Activated gamma-delta T cell (primary cell): ENCODE measurements at places on chromosomes 11 and 22.

DNA sequence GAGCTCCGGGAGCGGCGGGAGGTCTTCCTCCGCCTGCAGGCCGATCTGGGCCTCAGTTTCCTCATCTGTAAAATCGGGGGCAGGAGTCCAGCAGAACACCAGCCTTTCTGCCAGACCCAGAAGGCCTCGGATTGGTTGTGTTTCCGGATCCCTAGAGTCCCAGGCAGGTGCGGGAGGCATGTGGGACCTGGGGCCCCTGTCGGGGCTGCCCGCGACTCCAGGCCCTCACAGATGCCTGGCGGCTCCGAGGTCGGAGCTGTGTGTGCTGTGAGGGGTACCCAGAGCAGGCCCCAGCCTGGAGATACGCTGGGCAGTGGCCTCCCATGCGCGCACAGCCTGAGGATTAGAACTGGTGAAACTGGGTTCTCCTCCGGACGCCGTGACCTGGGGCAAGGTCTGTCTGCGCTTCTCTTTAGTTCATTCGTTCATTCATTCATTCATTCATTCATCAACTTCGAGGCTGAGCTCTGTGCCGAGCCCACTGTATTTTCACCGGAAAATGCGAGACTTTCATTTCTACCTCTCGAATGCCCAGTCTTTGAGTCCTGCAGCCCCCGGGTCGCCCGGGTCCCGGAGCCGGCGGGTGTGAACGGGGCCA, 24.6 kb downstream of the FLRT1 start:
- no peak for DNase-seq

DNA sequence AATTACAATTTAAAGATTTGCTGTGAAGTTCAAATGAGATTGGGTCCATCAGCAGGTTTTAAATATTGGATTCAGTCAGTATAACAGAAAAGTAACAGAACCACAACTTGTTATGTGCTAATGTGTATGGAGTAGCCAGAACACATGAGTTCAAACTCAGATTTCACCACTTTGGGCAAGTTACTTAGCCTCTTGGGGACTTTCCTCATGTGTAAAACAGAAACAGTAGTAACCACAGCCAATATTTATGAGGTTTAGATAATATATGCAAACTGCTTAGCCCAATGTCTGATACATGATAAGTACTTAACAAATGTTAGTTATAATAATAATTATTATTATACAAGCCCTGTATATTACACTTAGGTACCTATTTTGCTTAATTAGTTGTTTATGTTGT, 21.8 kb upstream of the SLC5A12 start:
- no peak for DNase-seq

DNA sequence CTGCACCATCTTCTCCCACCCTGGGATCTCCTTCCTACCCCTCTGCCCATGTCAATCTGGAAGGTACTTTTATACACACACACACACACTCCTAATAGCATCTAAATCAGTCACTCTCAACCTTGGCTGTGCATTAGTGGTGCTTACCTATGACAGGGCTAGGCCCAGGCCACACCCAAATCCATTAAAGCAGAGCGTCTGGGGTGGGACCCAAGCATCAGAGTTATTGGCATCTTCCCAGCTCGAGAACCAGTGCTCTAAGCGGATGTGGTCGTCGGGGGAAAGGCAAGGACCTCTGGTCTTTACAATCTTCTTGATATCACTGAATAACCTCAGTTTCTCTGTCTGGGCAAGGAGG, 194.6 kb downstream of the TRIM29 start:
- DNase-seq, result no peak

DNA sequence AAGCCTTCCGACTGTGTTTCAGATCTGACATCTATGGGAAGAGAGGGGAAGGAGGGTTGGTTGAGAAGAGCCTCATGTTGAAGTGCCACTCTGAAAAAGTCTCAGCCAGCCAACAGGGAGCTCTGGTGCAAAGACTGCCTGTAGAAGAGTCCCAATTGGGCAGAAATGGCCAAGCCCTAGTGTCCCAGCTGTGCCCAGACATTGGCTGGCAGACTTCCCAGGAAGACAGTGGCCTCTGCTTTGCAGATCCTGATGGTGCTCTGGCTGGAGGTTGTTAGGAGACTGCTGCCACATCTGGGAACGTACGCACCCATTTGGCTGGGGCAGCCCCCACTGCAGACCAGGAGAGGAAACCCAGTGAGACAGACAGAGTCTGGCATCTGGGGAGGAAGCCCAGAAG, 3.2 kb upstream of the PLA2G3 start:
- DNase-seq, result no peak

DNA sequence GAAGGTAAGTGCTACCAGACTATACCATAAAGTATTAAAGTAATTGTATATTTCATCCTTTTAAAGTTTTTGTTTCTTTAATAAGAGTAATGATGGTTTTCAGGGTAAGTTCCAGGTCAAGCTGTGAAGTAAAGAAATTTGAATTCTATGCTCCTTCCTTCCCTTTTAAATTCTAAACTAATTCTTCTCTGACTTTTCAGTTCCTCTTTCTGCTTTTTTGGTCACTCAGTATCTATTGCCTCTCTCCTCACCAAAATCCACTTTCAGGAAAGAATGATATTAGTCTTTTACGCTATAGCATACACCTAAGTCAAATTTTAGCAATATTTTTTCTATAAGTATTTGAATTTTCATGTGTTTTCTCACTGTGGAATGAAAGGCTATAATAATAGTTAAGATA, 8.2 kb downstream of the MMP8 start:
- DNase-seq, result no peak

GRCh38 chr22:37716708-37717107, 19.9 kb downstream of the TRIOBP start:
- DNase-seq, result no peak
